ENCODE measurements at places on chromosomes 4 and X. TPM values are rescaled to one million over a fixed set of nuclear protein-coding genes. Genes with fewer than 3 reads are reported as not detected.

The CCDC160 gene
- total RNA-seq = not detected

- peak; percentile 6 for DNase-seq
Observed at GRCh38 chr4:48483006-48483776, at the start of gene SLC10A4. Gene SLC10A4, plus strand, starts transcription at chr4:48483343. Its CDS starts 219 bp downstream, at chr4:48483562.

The OCIAD2 gene
- total RNA-seq = 77.0 TPM

GRCh38 chr4:186216465-186217024 is 10.8 kb upstream of the KLKB1 start:
- DNase-seq = no peak

GRCh38 chr4:142528433-142528832 is 317.7 kb downstream of the INPP4B start:
- no peak for DNase-seq

DNA sequence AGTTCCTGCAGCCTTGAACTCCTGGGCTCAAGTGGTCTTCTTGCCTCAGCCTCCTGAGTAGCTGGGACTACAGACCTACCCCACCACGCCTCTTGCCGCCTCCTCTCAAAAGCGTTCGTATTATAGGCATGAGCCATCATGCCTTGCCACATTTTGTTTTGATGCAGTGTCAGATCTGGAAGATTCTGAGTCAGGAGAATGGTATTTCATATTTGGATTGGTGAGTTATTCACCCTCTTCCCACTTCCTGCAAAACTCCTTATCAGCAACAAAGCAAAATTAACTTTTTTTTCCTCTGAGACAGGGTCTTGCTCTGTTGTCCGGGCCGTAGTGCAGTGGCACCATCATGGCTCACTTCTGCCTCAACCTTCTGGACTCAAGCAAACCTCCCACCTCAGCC is 29.6 kb downstream of the REST start:
- no peak for DNase-seq

The ZFP42 gene
- total RNA-seq = not detected

The XAGE2 gene
- total RNA-seq = not detected

DNA sequence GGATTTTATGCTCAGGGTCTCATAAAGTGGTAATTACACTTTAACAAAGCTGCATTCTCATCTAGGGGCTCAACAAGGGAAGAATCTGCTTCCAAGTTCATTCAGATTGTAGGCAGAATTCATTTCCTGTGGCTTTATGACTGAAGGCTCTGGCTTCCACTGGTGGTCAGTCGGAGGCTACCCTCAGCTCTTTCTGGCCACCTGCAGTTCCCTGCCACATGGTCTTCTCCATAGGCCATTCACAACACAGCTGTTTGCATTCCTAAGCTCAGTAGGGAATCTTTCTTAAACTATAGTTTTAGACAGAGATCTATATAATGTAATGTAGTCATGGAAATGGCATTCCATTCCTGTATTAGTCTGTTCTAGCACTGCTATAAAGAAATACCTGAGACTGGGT is 973.0 kb upstream of the SLIT2 start:
- DNase-seq = no peak

The ZFP92 gene
- total RNA-seq = 0.08 TPM

GRCh38 chrX:40266490-40267333 is 169.0 kb upstream of the BCOR start:
- DNase-seq = peak; percentile 74

The NPNT gene
- total RNA-seq = not detected

DNA sequence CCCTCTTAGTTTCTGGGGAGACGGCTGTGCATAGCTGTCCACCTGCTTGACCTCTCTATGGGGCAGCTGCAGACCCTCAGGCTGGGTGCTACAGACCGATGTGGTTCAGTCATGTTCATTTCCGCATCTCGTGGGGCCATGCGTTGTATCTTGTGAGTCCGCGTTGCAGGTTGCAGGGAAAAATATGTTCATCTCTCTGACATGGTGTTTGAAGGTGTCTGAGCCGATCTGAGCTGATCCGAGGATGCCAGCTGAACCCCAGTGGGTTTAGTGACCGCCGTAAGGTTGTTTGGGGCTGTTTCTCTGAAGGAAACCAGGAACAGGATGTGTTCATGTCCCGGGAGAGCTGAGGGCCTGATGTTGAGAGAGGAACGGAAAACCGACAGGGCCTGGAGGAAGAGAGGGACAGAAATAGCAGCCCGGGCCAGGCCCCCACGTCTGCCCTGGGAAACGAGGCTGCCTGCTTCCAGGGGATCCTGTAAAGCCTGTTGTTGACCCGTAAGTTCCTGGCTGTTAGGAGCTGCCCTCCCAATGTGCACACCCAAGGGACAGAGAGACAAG is 9.8 kb upstream of the P2RY8 start:
- DNase-seq = no peak

GRCh38 chr4:150302553-150302952 is 224.3 kb downstream of the DCLK2 start:
- peak; percentile 27 for DNase-seq

DNA sequence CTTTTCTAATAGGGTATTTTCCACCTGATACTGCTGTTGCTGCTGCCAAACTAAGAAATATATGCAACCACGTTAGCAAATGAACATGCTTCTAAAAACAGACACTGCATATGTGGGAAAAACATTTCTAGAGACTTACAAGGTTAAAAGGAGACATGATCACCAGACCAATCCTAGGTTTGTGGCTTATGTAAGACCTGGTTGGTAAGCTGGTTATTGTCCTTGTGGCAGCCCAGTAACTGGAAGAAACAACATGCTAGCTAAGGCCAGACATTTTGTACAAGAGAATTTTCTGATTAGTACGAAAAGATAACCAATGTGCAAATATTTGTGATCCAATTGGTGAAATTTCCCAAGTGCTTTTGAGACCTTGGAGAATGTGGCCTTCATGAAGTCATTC is 112.0 kb downstream of the AFF2 start:
- DNase-seq = no peak

DNA sequence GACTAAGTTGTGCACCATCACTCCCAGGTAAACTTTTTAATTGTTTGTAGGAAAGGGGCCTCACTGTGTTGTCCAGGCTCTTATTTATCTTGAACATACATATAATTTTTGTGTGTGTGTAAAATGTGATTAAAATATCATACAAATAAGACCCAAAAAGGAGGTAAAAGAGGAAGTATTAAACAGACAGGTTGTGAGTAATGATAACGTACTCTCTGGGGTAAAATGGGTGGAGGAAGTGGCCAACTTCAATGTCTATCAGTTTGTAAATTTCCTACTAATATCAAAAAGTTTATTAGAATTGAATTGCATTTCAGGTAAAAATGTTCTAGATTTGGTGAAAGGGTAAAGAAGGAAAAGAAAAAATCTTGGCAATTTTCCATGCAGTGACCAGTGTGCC is 48.8 kb downstream of the SULT1E1 start:
- no peak for DNase-seq

GRCh38 chr4:161525121-161525520 is 638.7 kb downstream of the FSTL5 start:
- no peak for DNase-seq

DNA sequence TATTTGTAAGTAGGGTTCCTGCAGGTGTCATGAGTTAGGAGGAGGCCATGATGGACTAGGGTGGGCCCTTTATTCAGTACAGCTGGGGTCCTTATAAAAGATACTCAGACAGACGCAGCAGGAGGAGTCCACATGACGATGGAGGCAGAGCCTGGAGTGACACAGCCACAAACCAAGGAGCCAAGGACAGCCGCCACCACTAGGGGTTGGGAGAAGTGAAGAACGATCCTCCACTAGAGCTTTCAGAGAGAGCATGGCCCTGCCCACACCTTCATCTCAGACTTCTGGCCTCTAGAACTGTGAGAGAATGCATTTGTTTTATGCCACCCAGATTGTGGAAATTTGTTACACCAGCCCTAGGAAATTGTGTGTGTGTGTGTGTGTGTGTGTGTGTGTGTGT is 31.1 kb downstream of the JAKMIP1 start:
- DNase-seq = no peak

- DNase-seq = no peak
Observed at GRCh38 chrX:45479196-45479834, 278.6 kb upstream of the DIPK2B start.

GRCh38 chrX:29858714-29859113 is 356.6 kb upstream of the MAGEB2 start:
- no peak for DNase-seq

- no peak for DNase-seq
Observed at GRCh38 chr4:26127851-26128337, 192.9 kb upstream of the RBPJ start.

DNA sequence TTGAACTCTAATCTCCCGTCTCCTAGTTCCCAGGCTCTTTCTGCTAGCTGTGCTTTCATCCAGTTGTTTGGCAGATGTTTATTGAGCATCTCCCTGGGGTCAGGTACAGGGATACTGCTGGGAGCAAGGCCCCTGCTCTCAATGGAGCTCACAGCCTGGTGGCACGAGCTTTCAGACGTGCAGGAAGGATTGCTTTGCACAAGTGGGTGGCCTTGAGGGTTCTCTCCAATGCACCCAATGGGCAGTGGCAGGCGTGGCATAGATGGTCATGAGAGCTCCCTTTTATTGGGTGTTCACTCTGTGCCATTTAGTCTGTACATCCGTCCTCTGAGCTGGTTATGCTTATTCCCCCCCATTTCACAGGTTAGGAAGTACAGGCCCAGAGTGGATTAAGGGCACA is 235.2 kb downstream of the EVC2 start:
- DNase-seq = no peak

The PPARGC1A gene
- total RNA-seq = not detected

DNA sequence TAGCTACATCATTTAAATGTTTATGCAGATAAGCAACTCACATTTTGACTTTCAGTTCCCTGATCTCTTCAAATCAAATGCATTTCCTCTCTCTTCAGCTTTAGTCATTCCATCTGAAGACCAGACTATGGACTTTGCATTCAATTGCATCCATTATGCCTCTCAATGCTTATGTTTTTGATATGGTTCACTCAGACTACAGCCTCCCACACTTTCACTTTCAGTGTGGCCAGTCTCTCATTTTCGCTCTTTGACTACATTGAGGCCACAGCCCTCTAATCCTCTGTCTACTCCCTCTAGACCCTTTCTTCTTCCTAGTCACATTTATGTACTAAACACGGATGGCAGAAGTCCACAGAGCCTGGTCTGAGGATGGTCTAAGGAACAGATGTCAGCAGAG is 24.5 kb upstream of the VEGFC start:
- no peak for DNase-seq

The SMIM31 gene
- not detected for total RNA-seq

DNA sequence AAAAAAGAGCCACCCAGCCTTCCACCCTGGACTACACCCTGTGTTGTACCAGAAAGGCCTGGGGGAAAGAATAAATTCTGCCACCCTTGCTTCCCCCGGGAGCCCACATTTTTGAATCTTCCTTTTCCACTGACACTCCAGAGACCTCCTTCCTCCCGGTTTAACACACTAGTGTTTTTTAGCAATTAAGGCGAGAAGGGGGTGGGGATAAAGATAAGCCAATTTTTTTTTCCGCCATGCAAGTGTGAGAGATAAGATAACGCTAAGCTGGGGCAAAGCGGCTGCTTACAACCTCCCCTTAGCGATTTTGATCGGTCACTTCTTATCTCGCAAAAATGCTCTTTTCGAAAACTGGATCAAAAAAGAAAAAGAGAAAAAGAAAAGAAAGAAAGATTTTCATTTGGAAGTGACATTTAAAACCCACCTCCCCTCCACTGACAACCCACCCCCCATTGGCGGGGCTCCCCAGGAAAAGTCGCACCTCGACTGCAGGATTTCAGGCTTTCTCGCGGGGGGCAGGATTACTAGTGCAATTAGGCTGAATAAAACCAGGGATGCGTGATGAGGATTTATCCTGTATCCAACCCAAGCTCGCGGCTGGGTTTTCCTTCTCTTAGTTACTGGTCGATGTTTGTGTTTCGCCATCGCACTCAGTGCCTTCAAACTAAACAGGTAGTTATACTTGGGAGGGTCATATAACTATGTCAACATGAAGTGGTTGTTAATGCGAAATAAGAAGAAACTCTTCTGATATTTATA is 6.0 kb upstream of the BCOR start:
- no peak for DNase-seq

The GRID2 gene
- total RNA-seq = not detected

The AFAP1 gene
- 10.9 TPM for total RNA-seq

- no peak for DNase-seq
Observed at GRCh38 chrX:119970574-119970973, 27.0 kb upstream of the NKAP start.

The MUC7 gene
- not detected for total RNA-seq

- DNase-seq = no peak
Observed at GRCh38 chr4:183601381-183601780, 57.6 kb downstream of the RWDD4 start.

GRCh38 chr4:19583827-19584569 is 667.7 kb upstream of the SLIT2 start:
- no peak for DNase-seq

The GATA1 gene
- total RNA-seq = not detected

The PAK3 gene
- 1.9 TPM for total RNA-seq

- peak; percentile 61 for DNase-seq
Observed at GRCh38 chr4:47122592-47123291, 91.4 kb downstream of the GABRB1 start.

- peak; percentile 56 for DNase-seq
Observed at GRCh38 chr4:101790521-101791181, at the start of gene BANK1. Gene BANK1, plus strand, starts transcription at chr4:101790730. Its CDS starts 151 bp downstream, at chr4:101790881.

- DNase-seq = no peak
Observed at GRCh38 chrX:17247144-17247543, 127.9 kb upstream of the NHS start.

DNA sequence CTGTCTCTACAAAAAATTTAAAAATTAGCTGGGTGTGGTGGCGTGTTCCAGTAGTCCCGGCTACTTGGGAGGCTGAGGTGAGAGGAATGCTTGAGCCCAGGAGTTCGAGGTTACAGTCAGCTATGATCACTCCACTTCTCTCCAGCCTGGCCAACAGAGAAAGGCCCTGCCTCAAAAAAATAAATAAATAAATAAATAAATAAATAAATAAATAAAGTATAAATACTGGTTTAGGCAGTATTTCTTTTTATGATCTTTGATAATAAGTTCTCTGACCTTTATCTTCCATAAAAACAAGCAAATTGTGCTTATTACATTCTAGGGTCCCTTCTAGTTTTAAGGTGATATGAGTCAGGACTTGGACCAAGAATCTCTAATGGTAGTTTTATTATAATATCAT is 320.3 kb downstream of the PCDH19 start:
- DNase-seq = no peak
